ENCODE measurements at places on chromosomes 5 and 9. TPM values are rescaled to one million over a fixed set of nuclear protein-coding genes. Genes with fewer than 3 reads are reported as not detected.

SV2C gene
- not detected for total RNA-seq

PRRT1B gene
- total RNA-seq: not detected

SLC24A2 gene
- total RNA-seq: not detected

BTNL8 gene
- not detected for total RNA-seq

PKD2L2 gene
- not detected for total RNA-seq

GRCh38 chr5:19044931-19045695 lies 942.9 kb downstream of the CDH18 start:
- DNase-seq: no peak

DNA sequence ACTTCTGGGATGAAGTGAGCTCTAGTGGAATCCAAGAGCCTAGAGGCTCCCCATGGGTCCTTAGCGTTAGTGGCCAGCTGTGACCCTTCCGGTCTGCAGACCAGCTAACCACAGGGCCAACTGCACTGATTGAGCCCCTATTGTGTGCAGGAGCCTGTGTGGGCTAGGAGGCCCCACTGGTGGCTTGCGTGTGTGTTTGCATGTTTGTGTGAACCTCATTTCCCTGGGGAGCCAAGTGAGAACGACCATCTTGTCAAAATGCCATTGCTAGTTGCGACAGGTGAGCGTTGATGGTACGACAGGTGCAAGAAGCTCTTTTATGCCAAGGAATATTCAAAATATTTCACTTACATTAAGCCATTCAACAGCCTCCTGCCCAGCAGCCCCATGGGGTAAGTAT lies 44.1 kb upstream of the ANKRD33B start:
- no peak for DNase-seq

DNA sequence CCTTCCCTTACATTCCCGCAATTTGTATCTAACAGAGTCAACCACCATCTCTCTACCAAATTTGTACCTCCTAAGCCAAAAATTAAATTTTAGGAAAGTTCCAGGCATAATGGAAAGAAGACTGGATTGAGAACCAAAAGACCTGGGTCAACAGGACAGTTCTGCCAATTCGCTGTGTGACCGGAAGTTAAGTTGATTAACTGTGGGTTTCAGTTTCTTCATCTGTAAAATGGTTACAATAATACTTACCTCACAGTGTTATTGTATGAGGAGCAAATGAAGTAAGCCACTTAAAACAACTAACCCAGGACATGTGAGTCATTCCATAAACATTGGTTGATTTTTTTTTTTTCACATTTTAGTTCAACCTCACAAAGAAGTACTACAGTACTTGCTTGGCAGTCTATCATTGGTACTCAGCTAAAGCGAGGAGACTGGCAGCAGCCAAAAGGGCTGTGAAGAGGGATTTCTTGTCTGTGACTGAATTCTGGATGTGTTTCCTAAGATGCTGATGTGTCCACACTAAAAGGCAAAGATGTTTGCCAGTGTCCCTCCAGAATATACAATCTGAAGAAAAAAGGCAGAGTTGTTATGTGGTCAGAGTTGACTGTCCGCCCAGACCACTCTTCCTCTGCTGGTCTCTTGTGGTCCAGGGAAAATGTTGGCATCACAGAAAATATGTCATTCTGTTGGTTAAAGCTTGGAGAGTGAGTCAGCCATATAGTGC lies 198.6 kb downstream of the TLE1 start:
- DNase-seq: no peak

DNA sequence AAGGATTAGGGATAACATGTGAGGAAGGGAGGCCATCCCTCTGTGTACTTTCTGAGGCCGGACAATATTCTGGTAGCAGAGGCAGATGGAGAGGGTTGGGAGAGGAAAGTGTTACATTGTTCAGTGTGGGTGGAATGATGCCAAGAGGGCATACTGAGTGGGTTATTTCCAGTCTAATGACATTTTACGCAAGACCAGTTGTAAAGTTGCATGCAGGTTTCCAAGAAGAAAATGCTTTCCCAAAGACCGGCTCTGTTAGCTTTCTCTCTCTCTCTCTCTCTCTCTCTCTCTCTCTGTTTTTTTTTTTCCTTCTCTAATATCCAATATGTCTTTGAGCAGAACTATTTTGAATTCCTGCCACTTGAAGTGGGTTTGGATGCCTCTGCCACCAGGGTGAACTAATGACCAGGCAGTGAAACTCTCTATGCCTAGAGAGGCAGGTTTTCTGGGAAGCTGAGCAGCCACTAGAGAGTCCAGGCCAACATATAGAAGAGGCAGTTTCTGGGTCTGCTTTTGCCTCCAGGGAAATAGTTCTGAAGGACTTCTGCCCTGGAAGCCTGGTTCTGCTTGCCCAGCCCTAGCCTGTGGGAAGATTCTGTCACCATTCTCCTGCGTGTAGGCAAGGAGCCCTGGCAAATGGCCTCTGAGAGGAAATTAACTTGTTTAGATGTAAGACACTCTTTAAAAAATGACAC lies 24.4 kb upstream of the ZNF366 start:
- DNase-seq: no peak

- DNase-seq: no peak
These were observed 930 bp downstream of the PRLR start for GRCh38 chr5:35229076-35230037.

GRCh38 chr9:133233681-133234432 lies 24.8 kb upstream of the OBP2B start:
- DNase-seq: no peak

- DNase-seq: no peak
These were observed 4.1 kb upstream of the CNTLN start for GRCh38 chr9:17130725-17131124.

- DNase-seq: no peak
These were observed 277.6 kb upstream of the EFNA5 start for GRCh38 chr5:107948377-107948776.
